ENCODE measurements at places on chromosomes 4 and X.

DNA sequence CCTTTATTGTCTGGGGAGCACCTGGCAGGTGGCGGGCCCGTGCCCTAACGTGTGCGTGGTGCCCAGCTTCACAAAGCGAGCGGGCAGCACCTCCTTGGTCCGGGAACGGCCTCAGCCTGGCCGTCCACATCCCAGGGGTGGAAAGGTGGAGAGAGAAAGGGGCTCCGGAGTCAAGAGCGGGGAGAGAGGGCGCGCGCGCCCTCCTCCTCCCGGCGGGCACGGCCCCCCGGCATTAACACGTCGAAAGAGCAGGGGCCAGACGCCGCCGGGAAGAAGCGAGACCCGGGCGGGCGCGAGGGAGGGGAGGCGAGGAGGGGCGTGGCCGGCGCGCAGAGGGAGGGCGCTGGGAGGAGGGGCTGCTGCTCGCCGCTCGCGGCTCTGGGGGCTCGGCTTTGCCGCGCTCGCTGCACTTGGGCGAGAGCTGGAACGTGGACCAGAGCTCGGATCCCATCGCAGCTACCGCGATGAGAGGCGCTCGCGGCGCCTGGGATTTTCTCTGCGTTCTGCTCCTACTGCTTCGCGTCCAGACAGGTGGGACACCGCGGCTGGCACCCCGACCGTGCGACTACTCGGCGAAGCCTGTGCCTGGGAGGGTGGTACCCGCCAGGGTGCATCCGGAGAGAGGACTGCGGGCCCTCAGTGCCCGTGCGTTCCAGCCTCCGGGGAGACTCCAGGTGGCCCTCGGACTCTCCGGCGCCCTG is at the start of gene KIT:
Gene KIT, plus strand, starts transcription at position 407 of the 701 bp plus-strand sequence. Its CDS starts 58 bp downstream, at position 465.
- DNase-seq: no peak

DNA sequence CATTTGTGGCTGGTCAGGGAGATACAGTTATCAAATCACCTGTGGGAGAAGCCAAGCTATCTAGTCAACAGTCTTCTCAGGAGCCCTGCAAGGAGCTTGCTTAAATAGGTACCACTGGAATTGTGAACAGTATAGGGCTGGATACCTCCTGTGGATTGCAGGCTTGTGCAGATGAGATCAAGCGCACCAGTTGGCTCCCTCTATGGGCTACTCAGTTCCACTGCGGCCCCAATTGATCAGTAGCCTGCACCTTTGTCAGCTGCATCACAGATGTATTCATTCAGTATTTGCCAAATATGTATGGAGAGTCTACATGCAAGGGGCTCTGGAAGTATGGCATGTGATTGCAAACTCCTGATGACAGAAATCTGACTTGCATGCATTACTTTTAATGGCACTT is 28.6 kb downstream of the TEX13A start:
- no peak for DNase-seq

GRCh38 chrX:130165181-130165702 is 399 bp downstream of the AIFM1 start:
- no peak for DNase-seq

DNA sequence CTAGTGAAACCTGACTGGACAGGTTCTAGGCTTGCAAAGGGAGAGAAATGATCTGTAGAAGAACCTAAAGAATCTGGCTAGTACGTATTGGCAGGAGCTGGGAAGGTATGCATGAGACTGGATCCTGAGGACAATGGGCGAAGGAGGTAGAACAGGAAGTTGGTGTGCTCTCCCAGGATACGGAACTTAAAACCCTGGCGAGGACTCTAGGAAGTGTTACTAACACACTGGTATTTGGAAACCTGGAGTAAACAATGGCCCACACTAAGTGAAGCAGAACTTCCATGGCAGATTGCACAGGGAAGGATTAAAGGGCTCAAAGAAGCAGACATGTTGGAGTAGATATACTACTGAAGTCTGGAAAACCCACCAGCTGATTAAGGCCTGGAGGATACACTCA is 9.1 kb downstream of the SYN1 start:
- DNase-seq: no peak

DNA sequence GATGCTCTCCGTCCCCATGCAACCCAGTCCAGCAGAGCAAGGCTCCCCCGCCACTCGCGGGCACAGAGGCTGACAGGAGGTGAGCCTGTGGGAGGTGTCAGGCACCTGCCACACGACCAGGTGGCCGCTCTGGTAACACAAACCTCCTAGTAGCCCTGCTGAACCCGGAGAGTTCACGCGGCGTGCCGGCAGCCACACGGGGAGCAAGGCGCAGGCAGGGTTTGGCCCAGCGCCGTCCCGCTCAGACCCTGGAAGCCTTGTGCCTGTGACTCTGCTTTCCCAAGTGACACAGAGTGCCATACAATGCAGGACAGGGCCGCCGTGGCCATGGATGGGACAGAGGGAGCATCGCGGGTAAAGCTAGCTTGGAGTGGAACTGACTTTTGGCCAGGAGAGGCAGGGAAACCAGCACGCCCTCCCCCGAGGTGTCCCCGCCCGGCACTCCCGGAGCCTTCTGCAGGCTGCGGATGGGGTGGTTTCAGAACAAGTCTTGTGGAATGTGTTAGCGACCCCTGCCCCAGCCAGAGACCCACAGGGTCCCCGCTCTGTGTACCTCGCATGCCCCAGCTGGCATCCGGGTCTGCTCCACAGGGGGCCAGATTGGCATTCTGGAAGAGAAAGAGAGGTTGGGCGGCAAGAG is 44.7 kb upstream of the AFAP1 start:
- DNase-seq: no peak

GRCh38 chrX:19840899-19841648 is 46.3 kb downstream of the SH3KBP1 start:
- no peak for DNase-seq

DNA sequence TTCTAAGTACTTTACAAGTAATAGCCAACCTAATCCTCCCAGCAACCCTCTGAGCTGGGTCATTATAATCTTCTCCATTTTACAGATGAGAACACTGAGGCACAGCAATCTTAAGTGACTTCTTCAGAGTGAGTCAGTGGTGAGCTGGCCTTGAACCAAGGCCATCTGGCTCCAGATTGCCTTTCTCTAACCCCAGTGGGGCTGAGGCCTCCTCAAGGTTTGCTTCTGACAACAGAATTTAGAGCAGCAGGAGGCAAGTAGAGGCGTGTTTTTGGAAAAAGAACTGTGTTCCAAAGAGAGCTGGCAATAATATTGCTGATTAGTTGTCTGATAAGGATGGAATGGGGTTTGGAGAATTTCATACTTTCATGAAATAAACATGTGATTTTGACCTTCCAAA is 41.2 kb downstream of the PIR start:
- no peak for DNase-seq

DNA sequence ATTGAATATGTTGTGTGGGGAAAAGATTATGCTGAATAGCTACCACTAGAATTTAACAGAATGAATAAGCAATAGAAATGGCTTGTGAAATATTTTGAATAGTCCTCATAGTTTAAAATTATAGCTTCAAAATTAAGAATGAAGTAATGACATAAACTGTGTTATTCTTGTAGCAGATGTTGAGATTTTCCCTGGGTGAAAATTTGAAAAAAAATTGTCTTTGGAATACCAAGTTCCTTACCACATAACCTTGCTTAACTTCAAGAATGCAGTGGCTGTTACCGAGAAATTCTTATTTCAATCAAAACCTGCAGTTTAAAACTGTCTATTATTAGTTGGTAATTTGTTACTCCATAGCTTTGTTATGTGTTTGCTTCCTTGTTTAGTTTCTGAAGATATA is 1268.6 kb downstream of the RAPGEF2 start:
- DNase-seq: no peak
